ENCODE measurements at places on chromosomes 11 and 22.

DNA sequence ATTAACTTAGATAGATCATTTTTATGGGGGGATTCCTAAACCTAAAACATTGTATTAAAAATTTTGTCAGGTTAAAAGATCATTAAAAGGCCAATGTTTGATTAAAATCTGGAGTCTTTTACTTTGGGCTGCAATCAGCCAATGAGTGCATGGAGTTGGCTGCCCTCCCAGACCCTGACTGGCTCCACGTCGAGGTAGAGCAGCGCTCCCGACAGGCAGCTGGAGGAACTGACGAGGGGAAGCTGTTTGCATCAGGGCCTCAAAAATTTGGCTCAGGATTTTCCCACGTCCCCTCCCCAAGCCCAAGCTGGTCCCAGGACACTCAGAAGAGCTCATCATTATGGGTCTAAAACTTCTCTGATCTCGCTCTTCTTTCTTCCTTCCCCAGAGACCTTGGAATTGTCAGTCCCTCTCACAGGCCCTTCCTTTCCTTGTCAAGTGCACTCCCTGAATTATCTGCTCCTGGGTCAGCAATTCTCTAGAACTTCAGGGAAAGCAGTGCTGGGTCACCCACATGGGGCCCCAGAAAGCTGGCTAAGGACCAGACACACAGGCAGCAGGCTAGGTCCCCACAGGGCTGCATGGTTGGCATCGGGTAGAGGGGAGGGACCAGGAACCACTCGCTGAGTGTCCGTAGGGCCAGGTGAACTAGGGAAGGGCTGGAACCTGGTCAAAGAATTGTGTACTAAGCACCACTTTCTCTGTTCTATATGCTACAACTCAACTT, 119.6 kb upstream of the IGLL5 start:
- H3K27me3 ChIP-seq, result no peaks in the 10 kb centered on the region
- H3K36me3 ChIP-seq, result no peaks in the 10 kb centered on the region
- peaks cover 4% of the 10 kb centered on the region for H3K4me1 ChIP-seq
- DNase-seq, result no peak
- H3K27ac ChIP-seq, result no peak overlapping the region

DNA sequence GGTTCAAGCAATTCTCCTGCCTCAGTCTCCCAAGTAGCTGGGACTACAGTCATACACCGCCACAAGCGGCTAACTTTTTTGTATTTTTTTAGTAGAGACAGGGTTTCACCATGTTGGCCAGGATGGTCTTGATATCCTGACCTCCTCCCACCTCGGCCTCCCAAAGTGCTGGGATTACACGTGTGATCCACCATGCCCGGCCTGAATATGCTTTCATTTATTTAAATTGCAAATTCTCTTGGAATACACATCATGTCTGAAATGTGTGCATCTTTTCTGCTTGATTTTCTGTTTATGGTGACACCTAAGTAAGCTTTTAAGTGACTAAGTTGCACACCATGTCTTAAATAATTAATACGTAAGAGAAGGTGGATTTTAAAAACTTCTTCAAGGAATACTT, 31.7 kb downstream of the IZUMO1R start:
- no peaks in the 10 kb centered on the region for H3K4me1 ChIP-seq
- no peak for DNase-seq
- no peaks in the 10 kb centered on the region for H3K27me3 ChIP-seq
- no peak overlapping the region for H3K27ac ChIP-seq
- no peak overlapping the region for H3K4me3 ChIP-seq
- H3K36me3 ChIP-seq, result no peaks in the 10 kb centered on the region

- no peak overlapping the region for H3K4me3 ChIP-seq
- H3K4me1 ChIP-seq, result peaks cover 10% of the 10 kb centered on the region
- H3K36me3 ChIP-seq, result no peaks in the 10 kb centered on the region
- no peak for DNase-seq
Observed at GRCh38 chr11:119109843-119110242, 2.7 kb downstream of the C2CD2L start.

DNA sequence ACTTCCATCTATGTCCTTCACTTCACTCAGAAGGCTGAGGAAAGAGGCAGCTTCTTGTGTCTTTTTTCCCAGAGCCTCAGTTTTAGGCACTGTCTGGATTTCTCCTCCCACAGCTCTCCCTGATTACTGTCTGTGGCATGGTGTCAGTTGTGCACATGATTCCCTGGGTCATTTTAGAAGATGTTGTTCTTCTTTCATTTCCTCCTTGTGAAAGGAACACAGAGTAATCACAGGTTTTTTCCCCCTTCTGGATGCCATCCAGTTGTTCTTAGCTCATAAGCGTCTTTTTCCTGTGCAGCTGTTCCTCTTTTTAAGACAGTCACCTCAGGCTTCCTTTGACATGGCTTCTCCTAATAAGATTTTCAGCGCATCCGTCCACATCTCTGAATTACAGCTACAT, 212.2 kb downstream of the FAM181B start:
- no peaks in the 10 kb centered on the region for H3K36me3 ChIP-seq
- no peak overlapping the region for H3K4me3 ChIP-seq
- no peaks in the 10 kb centered on the region for H3K27me3 ChIP-seq
- no peaks in the 10 kb centered on the region for H3K4me1 ChIP-seq

GRCh38 chr11:95699631-95700470, 89.7 kb downstream of the FAM76B start:
- H3K27me3 ChIP-seq, result no peaks in the 10 kb centered on the region
- no peak overlapping the region for H3K27ac ChIP-seq
- no peaks in the 10 kb centered on the region for H3K36me3 ChIP-seq
- DNase-seq, result no peak

- DNase-seq, result no peak
- no peaks in the 10 kb centered on the region for H3K36me3 ChIP-seq
- H3K4me3 ChIP-seq, result no peak overlapping the region
- H3K27ac ChIP-seq, result no peak overlapping the region
Observed at GRCh38 chr11:32068134-32068870, 22.6 kb upstream of the RCN1 start.

GRCh38 chr11:128900468-128900867, 9.3 kb downstream of the KCNJ5 start:
- H3K36me3 ChIP-seq, result no peaks in the 10 kb centered on the region
- DNase-seq, result no peak
- no peak overlapping the region for H3K27ac ChIP-seq
- no peaks in the 10 kb centered on the region for H3K27me3 ChIP-seq
- H3K4me3 ChIP-seq, result no peak overlapping the region

DNA sequence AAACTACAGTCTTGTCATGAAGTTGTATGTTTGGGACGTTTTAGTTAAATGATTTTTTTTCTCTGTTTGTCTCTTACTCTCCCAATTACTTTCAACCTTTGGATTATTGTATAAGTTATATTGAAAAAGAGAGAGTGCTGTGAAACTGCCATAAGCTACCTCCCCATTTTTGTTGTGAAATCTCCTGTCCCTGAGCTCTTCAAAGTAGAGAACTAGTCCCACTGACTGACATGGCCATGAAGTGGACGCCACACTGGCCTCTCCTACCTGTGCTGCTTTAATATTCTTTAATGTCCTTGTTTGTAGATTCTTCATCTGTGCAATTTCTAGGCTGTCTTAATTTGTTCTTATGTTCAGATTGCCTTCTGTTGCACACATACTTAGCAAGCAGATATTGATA, 56.3 kb downstream of the PPFIA1 start:
- no peaks in the 10 kb centered on the region for H3K36me3 ChIP-seq
- H3K27me3 ChIP-seq, result no peaks in the 10 kb centered on the region
- no peak overlapping the region for H3K4me3 ChIP-seq

DNA sequence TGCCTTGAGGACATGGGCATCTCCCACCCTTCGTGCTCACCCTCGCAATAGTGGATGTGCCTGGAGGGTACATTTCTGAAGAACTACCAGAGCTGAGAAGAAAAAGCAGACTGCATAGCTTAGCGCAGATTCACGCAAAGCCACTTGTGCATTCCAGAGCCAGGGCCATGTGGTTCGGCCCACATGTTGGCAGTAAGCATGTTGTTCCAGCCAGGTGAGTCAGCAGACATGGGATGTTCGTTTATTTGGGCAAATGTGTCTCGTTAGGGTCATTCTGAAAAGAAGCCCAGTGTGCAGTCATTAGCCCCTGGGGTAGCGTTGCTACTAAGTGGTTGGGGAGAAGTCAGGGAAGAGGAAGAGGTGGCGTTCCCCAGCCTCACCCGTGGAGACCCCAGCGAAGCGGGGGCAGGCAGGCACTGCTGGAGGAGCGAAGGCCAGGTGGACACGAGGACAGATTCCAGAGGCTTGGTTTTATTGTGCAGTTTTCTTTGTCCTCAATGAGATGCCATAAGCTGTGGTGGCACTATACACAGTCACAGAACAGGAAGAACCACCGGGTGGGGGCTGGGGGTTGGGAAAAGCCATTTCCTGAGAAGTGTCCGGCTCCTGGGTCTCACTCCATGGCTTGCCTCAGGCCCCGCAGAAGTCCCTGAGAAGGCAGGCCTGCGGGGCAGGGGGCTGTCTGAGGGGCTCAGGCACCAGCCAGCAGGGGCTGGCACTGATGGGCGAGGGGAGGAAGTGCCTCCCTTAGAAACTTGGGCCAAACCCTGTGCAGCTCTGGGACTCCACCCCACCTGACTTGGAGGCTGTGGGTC, 5.0 kb downstream of the THY1 start:
- no peak overlapping the region for H3K4me3 ChIP-seq
- peaks cover 5% of the 10 kb centered on the region for H3K4me1 ChIP-seq

DNA sequence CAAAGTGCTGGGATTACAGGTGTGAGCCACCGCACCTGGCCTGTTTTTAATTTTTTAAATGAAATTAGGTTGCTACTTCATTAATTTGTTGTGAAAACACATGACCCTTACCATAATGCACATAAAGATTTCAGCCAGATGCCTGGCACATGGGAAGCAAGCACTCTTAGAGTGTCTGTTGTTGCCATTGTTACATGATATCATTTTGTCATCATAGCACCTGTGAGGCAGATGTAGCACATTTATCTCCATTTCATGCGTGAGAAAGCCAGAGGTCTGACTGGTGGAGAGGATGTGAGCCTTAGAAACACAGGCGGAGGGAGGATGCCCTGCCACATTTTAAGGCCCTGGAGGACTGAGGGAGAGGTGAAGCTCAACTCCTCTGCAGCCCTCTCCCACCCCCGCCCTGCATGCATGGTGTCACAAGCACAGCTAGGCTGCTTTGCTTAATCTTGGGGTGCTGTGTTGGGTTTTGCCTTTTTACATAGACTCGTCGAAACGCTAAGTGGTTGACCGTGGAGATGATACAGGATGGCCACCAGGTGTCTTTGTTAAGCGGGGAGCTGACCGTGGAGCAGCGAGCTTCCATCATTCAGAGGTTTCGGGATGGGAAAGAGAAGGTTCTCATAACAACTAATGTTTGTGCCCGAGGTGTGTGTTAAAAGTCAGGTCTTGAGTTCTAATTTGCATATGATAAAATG, 14.0 kb downstream of the DDX25 start:
- H3K4me3 ChIP-seq, result no peak overlapping the region
- no peaks in the 10 kb centered on the region for H3K4me1 ChIP-seq
- H3K36me3 ChIP-seq, result no peaks in the 10 kb centered on the region
- H3K27me3 ChIP-seq, result no peaks in the 10 kb centered on the region

- H3K27ac ChIP-seq, result peak overlapping the region; percentile 97
- H3K36me3 ChIP-seq, result no peaks in the 10 kb centered on the region
- no peaks in the 10 kb centered on the region for H3K27me3 ChIP-seq
- peak; percentile 91 for DNase-seq
- peak overlapping the region; percentile 94 for H3K4me3 ChIP-seq
- H3K4me1 ChIP-seq, result peaks cover 3% of the 10 kb centered on the region
Observed at GRCh38 chr11:43944761-43945311, 2.4 kb downstream of the C11orf96 start.

- no peak overlapping the region for H3K27ac ChIP-seq
- H3K27me3 ChIP-seq, result no peaks in the 10 kb centered on the region
- no peak for DNase-seq
- no peaks in the 10 kb centered on the region for H3K36me3 ChIP-seq
- no peaks in the 10 kb centered on the region for H3K4me1 ChIP-seq
- H3K4me3 ChIP-seq, result no peak overlapping the region
Observed at GRCh38 chr11:127639916-127640315, 639.3 kb upstream of the KIRREL3 start.

DNA sequence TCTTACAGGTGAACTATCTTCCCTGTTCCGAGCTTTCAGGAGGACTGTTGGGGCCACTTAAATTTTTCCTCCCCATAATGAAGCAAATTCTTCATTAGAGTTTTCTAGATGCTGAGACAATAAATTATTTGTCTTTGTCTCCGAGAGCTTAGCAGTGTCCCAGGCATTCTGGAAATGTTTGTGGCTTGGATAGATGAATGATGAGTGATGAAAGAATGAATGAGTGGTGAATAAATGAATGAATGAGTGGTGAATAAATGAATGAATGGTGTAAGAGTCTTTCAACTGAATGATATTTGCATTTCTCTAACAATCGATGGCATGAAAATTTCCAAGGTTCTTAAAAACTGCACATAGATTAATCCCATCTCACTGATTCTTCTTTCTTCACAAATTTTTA, 52.8 kb downstream of the AHNAK start:
- no peak for DNase-seq
- H3K36me3 ChIP-seq, result no peaks in the 10 kb centered on the region

DNA sequence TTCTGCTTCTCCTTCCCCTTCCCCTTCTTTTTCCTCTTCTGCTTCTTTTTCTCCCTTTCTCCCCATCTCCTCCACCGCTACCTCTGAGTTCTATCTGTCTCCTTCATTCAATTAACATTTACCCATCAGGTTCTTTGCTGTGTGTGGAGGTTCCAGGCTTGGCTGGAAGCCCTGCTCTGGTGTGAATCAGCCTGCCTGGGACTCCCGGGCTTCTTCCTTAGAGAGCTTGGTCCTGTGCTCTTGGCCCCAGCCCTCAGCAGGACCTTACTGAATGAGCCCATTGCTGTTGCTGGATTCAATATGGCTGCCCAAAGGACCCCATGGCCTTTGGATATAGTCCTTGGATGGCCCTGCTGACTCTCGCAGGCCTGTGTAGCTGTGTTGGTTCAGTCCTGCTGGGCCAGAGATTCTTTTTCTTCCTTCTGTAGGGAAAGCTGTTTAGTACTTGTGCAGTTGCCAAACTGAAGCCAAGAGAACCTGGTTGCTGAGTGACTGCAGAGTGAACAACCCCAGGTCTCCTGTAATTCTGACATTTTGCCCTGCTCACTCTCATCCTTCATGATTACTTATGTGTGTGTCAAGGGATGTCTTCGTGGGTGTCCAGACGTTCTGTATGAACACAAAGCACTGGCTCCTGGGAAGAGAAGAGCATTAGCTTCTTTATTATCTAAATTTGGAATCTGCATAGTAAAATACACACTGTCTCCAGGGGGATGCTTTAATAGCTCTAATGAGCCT, 81.0 kb upstream of the ZBED5 start:
- no peaks in the 10 kb centered on the region for H3K27me3 ChIP-seq
- no peak for DNase-seq
- H3K4me3 ChIP-seq, result no peak overlapping the region

Measured in ovary (tissue), 10 donors.